B cell (primary cell): ENCODE measurements at places on chromosomes 5 and 9.

- DNase-seq = no peak
These were observed 152.0 kb upstream of the LRRTM2 start for GRCh38 chr5:139027150-139027549.

GRCh38 chr5:105817914-105818313, 1852.8 kb downstream of the EFNA5 start:
- DNase-seq = no peak

DNA sequence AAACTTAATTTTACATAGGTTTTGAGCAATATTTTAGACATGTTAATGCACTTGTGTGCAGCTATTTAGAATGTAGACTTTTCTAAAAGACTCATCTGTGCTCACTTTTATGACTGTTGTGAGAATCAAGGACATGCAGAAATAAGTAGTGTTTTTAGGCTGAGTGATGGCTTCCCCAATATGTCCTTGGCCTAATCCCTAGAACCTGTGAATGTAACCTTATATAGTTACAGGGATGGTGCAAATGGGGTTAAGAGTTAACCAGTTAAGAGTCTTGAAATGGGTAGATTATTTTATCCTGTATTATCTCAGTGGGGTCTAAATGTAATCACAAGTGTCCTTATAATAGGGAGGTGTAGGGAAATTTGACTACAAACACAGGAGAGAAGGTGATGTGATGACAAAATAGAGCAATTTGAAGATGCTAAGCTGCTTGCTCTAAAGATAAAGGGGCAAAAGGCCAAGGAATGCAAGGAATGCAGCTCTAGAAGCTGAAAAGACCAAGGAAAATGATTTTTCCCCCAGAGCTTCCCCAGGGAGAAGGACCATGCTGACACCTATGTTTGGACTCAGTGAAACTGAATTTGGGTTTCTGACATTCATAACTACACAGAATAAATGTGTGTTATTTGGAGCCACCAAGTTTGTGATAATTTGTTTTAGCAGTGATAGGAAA, 298.0 kb upstream of the PAPPA start:
- DNase-seq = no peak

DNA sequence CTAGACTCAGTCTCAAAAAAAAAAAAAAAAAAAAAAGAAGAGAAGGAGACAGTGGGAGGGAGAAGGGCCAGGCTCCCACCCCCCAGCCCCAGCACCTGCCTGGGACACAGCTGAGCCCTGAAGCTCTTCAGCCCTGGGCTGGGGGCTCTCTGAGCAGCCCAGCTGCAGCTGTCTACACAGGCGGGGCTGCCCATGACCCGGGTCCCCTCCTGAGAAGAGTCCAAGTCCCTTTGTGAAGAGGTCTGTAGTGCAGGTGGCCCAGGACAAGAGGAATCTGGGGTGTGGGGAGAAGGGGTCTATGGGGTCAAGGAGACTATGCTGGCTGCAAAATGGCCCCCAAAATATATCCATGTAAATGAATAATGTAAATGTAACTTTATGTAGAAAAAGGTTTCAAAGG, 6.7 kb upstream of the LCN2 start:
- DNase-seq = no peak

DNA sequence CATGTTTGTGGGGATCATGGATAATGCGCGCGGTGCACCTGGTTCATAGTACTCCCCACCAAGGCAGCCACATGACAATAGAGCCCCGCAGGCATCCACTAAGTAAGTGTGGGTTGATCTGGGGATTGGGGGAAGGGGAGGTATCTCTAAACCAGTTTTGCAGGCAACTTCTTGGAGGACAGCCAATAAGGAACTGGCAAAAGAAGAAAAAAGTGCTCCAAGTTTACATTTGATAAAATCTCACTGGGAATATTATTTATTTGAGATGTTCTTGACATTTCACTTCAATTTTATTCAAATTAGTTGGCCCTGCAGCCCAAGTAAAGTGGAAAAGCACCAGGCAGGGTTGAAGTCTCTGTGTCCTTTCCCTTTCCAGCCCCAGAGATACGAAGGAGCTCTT, 8.5 kb downstream of the FBP1 start:
- no peak for DNase-seq
